Motor neuron (in vitro differentiated cells): ENCODE measurements at places on chromosomes 16 and 17. TPM values are rescaled to one million over a fixed set of nuclear protein-coding genes. Genes with fewer than 3 reads are reported as not detected.

Gene HSD17B1
- total RNA-seq: 3.5 and 5.4 TPM in 2 replicates

Gene HS3ST3A1
- 4.3 and 5.7 TPM in 2 replicates for total RNA-seq

Gene PPP1R9B
- total RNA-seq: 18.0 and 20.1 TPM in 2 replicates

Gene INCA1
- 0.58 and 0.68 TPM in 2 replicates for total RNA-seq

DNA sequence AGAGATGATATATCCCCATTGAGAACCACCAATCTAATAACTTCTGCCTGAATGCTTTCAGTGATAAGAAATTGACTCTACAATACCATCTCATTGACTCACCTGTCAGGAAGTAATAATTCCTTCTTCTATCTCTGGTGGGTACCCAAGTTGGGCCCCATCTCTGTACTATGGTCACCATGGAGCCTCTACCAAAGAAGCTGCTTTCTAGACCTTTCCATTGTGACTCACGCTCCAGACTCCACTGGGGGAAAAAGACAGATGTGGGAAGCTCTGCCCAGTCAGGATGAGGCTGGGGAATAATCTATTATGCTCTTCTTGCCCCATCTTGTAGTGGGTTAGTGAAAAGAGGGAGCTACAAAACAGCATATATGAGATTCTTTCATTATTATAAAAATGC lies 100.4 kb downstream of the COPRS start:
- no peak for ATAC-seq

GRCh38 chr17:35521150-35521549 lies 16.3 kb downstream of the SLFN12L start:
- no peak for ATAC-seq

- ATAC-seq: no peak
Observed at GRCh38 chr17:28908640-28909167, 5.8 kb upstream of the DHRS13 start.

- no peak for ATAC-seq
Observed at GRCh38 chr16:64012166-64012565, 1109.7 kb downstream of the CDH11 start.

GRCh38 chr17:69551212-69552010 lies 136.9 kb downstream of the MAP2K6 start:
- no peak for ATAC-seq

- no peak for ATAC-seq
Observed at GRCh38 chr16:12749076-12749475, 54.6 kb downstream of the CPPED1 start.

- no peak for ATAC-seq
Observed at GRCh38 chr17:51006601-51007000, 114.1 kb downstream of the SPAG9 start.

DNA sequence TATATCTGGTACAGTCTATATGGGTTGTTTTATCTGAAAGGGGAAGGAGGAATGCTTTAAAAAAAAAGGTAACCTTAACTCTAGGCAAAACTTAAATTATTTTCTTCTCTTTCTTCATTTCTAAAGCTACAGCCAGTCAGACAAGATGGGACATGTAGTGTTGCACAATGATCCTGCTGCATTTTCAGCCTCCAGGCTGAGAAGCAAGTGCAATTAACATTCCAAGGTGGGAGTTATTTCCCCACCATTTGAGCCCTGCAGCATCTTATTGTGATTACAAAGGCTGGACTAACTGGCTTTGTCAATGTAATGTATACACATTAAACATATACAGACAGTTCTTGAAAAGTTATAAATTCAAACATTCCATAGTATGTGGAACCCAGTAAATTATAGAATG lies 22.6 kb upstream of the NF1 start:
- ATAC-seq: no peak
